DMS79 treated with DMSO at 0.1 percent for 48 hours (cell line): ENCODE measurements at places on chromosomes 1 and 21.

GRCh38 chr1:6613361-6614018, at the start of gene PHF13:
Gene PHF13 (plus strand): TSS chr1:6613731. CDS start chr1:6614067, 336 bp downstream.
- peak; percentile 98 for DNase-seq

GRCh38 chr1:224799083-224799482, 130.4 kb upstream of the DNAH14 start:
- no peak for DNase-seq

DNA sequence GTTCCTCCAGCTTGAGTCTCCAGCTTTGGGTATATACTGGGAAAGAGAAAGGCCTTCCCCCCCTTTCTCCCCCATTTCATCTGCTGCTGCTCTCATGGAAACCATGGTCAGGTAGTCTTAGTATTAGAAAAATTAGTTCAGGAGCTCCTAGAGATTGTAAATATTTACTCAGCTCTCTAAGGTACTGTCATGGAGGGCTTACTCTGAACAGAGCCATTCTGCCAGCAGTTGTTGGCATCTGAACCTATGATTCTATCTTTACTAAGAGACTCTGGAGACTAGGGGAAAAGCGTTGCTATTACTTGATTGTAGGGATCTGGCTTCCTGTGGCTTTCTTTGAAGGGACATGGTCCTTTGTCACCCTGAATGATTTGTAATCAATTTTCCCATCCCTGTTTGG, 6.1 kb downstream of the INTS3 start:
- peak; percentile 41 for DNase-seq

DNA sequence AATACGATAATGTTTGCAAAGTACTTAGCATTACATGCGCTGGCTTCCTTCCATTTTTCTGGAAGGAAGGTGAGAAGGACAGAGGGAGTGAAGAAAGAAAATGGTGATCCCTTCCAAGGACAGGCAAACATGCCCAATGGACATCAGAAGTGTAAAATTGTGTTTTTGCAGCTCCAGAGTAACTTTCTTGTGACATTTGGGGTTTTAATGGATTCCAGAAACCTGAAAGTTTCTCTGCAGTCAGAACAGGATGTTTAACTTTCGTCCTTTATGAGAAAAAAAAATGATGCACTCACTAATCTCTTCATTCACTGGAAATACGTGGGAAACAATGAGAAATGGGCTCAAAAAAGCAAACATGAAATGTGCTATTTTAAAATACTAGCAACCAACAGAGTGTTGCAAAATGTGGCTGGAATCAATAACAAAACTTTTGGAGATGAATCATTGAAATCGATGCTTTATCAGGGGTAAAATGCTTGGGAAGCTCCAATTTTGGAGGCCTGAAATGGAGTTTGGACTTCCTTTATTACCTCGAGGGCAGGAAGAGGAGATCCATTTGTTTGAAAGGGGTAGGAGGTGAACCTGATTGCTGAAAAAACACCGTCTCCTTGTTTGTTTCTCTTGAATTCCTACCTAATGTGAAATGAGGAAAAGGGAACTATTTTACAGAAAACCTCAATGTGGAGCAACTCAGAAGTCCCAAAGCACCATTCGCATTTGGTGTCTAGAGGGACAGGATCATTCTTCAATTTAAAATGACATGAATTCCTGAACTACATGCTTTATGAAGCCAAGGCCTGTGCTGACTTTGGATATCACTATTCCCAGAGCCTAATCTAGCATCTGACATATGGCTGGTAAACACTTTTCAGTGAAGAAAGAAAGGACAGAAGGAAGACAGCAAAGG, 129.5 kb downstream of the TRABD2B start:
- DNase-seq, result no peak

DNA sequence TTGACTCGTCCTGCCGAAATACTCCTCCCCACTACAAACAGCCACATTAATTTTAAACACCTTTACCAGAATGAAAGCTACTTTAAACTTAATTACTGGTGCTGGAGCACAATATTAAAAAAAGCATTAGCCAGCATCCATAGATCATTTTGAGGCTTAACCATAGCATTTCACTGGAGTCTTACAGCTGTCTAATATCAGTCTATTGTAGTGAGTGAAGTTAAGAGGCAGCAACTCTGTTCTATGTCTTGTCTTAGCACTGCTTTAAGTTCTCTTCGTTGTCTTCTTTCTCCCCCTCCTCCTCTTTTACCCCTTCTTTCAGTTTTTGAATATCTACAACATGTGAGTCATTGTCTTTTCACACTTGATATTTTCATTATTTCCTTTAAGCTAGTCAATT, 49.3 kb downstream of the ADGRL2 start:
- no peak for DNase-seq

DNA sequence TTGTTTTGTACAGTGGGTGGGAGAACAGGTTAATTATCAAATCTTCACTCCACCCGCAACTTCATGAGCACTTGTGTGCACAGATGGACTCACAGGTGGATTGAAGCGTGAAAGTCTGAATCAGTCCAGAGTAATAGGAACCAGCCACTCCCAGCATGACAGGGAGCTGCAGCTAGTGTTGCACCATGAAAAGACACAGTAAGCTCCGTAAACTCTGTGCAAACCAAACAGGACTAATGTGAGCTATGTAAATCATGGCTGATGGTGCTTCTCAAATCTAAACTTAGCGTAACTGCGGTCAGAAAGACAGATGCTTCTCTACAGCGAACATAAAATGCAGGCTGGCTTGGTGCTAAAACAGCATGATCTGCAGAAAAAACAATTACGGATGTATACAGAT, 114.4 kb downstream of the CENPF start:
- peak; percentile 15 for DNase-seq

- no peak for DNase-seq
Measured at GRCh38 chr1:67372898-67373297, 57.3 kb downstream of the SERBP1 start.

GRCh38 chr1:225870911-225871310, 11.3 kb downstream of the TMEM63A start:
- peak; percentile 70 for DNase-seq

DNA sequence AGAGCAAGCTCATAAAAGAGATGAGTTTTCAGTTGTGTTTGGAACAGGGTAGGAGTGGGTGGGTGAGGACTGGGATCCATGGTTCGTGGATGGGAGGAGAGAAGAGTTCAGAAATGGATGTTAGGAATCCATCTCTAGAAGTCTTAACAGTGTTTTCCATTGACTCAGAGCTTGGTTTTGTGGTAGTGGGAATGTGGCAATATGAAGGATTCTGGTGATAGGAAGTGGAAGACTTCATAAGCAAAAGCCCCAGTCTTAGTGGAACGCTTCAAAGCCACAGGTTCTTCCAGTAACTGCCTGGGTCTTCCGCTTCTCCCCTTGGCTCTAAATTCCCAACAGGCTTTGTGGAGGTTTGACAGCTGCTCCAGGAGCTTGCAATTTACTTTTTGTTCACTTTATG, 167.9 kb downstream of the KCNJ6 start:
- no peak for DNase-seq

DNA sequence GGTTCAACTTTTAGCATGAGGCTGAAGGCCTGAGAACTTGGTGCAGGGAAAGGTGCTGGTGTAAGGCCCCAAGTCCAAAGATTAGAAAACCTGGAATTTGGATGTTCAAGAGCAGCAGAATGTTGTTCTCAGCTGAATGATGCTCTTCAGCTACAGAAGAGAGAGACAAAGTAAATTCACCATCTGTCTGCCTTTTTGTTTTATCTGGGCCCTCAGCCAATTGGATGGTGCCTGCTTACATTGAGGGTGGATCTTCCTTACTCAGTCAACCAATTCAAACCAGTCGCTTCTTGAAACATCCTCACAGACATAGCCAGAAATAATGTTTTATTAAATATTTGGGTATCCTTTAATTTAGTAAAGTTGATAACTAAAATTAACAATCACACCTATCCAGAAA, 748.2 kb upstream of the ADAMTS5 start:
- no peak for DNase-seq

DNA sequence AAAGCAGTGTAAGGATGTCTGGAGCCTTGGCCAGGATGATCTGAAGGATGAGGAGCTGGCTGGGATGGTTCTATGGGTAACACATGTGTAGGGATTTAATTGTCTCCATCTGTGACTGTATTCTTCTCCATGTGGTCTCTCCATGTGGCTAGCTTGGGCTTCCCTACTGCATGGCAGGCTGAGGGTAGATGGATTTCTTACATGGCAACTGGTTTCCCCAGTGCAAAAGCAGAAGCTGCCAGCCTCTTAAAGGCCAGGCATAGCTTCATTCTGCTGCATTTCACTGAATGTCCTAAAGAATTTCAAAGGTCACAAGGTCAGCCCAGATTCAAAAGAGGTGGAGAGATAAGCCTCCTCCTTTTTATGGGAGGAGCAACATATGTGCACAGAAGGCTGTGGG, 61.7 kb downstream of the XCL2 start:
- no peak for DNase-seq

GRCh38 chr1:162144268-162144667, 74.8 kb downstream of the NOS1AP start:
- DNase-seq, result no peak

- DNase-seq, result peak; percentile 35
Measured at GRCh38 chr1:159923203-159924024, 1.9 kb downstream of the TAGLN2 start.

- DNase-seq, result peak; percentile 4
Measured at GRCh38 chr1:19260211-19261138, 8.9 kb downstream of the MRTO4 start.

DNA sequence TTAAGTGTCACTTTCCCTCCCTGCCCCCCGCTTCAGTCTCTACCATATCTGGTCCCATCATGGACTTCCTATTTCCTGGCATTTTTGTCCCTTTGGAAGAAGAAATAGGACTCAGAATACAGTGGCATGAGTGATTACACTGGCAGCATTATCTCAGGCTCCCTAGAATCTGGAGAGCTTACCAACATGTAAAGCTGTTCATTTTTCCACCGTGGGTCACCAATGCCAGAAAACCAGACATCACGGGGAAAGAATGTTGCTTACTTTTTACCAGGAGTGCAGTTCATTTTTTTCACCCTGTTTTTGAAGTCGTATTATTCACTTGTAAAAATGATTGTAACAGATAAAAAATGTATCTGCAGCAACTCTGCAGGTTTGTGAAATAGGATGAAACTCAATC, 44.8 kb downstream of the BACH1 start:
- no peak for DNase-seq

DNA sequence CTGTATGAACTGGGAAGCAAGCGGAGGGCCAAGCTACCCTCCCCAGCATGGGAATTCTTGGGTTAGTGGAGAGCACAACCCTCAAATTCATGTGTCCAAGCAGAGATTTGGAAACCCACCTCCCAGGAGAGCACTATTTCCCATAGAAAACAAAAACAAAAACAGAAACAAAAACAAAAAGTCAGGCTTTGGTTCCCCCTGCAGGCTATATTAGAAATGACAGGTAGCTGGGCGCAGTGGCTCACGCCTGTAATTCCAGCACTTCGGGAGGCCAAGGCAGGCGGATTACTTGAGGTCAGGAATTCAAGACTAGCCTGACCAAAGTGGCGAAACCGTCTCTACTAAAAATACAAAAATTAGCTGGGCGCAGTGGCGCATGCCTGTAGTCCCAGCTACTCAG, 10.8 kb downstream of the MINDY1 start:
- peak; percentile 39 for DNase-seq

DNA sequence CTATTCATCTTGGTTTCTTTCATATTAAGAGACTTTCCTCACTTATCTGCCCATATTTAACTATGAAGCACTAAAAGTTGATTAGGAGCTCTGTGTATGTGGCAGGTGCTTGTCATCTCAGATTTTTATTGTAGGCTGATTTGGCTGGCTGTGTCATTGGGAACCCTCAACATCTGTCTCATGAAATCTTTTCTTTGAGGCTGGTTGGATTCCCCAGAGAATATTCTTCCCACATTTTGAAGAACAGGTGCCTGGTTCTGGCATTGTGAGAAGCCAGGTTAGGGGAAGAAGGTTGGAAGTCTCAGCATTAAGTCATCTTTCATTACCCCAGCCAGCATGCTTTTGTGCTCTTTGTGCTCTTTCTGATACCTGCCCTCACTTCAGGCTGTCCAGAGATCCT, 37.1 kb downstream of the EEIG2 start:
- peak; percentile 49 for DNase-seq

DNA sequence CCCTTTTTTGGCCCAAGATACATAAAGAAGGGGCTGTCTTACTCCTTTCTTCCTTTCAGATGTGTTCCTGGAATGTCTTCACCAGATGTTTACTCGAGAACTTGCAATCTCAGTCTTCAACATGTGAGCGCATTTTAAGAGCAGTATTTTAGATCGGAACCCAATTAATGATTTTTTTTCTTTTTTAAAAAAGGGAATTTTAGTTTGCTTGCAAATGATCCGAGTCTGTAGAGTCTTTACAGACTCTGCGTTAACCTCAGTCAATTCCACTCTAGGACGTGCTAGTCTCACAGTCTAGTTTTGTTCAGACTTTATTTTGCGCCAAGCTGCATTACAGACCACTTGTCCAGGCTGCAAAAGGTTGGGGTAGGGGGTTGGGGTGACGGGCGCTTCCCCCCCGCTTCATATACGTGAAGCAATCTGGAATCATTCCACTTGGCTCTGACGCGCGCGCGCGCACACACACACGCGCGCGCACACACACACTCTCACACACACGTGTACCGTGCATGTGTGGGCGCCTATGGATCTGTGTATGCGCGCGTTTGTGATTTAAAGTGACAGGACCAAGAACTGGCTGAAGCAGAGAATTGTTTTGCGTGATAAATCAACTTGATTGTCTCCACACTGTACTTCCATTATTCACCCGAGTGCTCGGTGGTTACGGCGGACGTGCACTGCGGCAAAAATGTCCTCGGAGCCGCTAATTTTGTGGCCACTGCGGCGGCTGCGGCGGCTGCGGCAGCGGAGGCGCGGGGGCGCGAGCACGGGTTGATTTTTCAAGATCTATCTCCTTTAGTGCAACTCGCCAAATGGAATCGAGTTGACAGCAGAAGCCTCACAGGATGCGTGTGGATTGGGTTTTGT, 25.6 kb upstream of the NFIA start:
- peak; percentile 54 for DNase-seq

DNA sequence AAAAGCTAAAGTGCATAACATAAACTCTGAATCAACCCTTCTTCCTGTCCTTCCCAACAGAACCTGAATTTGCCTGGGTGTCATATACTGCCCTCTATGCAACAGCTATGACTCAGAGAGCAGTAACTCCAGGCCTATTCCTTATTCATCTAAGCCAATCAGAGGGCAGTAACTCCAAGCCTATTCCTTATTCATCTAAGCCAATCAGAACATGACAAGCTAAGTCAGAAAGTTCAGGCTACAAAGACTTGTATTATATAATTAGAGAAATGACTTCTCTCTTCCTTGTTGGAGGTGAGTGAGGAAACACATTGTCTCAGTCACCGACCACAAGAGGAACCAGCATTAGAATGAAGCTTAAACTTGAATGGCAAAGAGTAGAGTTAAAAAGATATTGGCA, 26.2 kb upstream of the TADA1 start:
- DNase-seq, result no peak
